CD4-positive, CD25-positive, alpha-beta regulatory T cell (primary cell): ENCODE measurements at places on chromosomes 1 and 21. TPM values are rescaled to one million over a fixed set of nuclear protein-coding genes. Genes with fewer than 3 reads are reported as not detected.

The KCNC4 gene
- total RNA-seq = 16.4 TPM

The GJA8 gene
- total RNA-seq = not detected

The BRDT gene
- total RNA-seq = not detected

The HSD17B7 gene
- total RNA-seq = 19.3 TPM

The ERG gene
- total RNA-seq = 1.5 TPM
